Astrocyte (in vitro differentiated cells and primary cell): ENCODE measurements at places on chromosomes 12 and 14. TPM values are rescaled to one million over a fixed set of nuclear protein-coding genes. Genes with fewer than 3 reads are reported as not detected.
A peak's percentile ranks its signal among the peaks of the same experiment; 100 is the strongest.

Gene MYL2
- total RNA-seq, result 0.48 TPM in 1 of 2 replicates, not detected in the other

Gene TBX5
- total RNA-seq, result not detected in 2 replicates

Gene PLA2G1B
- not detected in 2 replicates for total RNA-seq

Gene MMP17
- 5.6 and 8.4 TPM in 2 replicates for total RNA-seq

Gene KIF26A
- total RNA-seq, result 1.4 TPM in 2 replicates

Gene MORN3
- 0.36 and 0.70 TPM in 2 replicates for total RNA-seq

Gene IL31
- total RNA-seq, result not detected in 2 replicates

Gene SYCP3
- total RNA-seq, result not detected in 2 replicates

Gene SRRM4
- 0.30 and 0.46 TPM in 2 replicates for total RNA-seq

Gene OXA1L
- 81.2 and 82.8 TPM in 2 replicates for total RNA-seq

Gene TAS2R7
- not detected in 2 replicates for total RNA-seq

Gene DPPA3
- not detected in 2 replicates for total RNA-seq

- H3K4me3 ChIP-seq, result no peak overlapping the region
- no peaks in the 10 kb centered on the region for H3K36me3 ChIP-seq
- no peaks in the 10 kb centered on the region for H3K27me3 ChIP-seq
- H3K4me1 ChIP-seq, result peaks cover 4% of the 10 kb centered on the region
- no peak for DNase-seq
Measured at GRCh38 chr12:123487428-123487827, 29.5 kb downstream of the SNRNP35 start.

- no peaks in the 10 kb centered on the region for H3K4me1 ChIP-seq
- DNase-seq, result no peak
- no peaks in the 10 kb centered on the region for H3K27me3 ChIP-seq
- H3K4me3 ChIP-seq, result no peak overlapping the region
Measured at GRCh38 chr12:130198663-130199060, 36.4 kb downstream of the FZD10 start.

DNA sequence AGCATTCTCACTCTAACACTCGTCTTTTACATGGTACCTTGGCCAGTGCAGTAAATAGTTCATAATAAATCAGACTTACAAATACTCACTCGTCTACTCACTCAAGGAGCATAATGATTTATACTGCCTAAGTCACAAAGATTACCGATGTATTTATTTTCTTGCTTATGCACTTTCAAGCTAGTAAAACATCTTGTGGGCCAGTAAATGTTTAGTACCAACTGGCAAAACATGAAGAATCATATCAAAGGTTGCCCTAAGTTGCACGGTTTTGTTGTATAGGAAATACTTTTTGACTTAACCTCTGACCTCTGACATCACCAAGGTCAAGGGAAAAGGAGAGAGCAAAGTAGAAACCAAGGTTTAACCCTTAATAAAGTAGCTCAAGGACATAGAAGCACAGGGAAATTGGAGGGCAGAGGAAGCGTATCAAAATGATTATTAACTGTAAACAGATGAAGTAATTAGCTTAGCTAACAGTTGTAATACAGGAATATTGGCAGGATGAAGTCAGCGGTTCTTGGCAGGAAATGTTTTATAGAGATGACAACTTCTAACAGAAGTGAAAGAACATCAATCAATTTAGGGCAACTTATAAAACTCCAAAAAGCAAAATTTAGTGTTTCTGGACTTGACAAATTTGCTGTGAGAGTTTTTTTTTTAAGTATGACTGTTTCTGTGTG is 131.9 kb downstream of the HMGA2 start:
- no peak overlapping the region for H3K4me3 ChIP-seq
- H3K27ac ChIP-seq, result no peak overlapping the region
- peaks cover 25% of the 10 kb centered on the region for H3K4me1 ChIP-seq
- no peak for DNase-seq

DNA sequence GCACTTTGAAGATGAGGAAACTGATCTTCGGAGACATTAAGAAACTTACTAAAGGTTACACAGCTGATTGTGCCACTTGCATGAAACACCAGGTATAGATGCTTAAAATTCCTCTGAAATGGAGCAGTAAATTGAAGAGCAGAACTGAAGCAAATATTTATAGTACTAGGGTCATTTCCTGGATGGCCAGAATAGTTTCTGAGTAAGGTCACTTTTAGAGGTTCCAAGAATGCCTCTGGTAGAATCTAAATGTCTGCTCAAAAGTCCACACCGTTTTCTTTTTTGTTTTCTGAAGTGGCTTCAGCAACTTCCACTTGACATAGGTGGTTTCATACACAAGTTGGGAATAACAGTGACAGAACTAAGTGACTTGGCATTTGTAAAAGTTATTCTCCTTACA is 19.4 kb downstream of the TPH2 start:
- no peaks in the 10 kb centered on the region for H3K4me1 ChIP-seq
- peak; percentile 53 for DNase-seq
- H3K4me3 ChIP-seq, result no peak overlapping the region
- no peaks in the 10 kb centered on the region for H3K27me3 ChIP-seq
- H3K36me3 ChIP-seq, result no peaks in the 10 kb centered on the region
- H3K27ac ChIP-seq, result no peak overlapping the region

DNA sequence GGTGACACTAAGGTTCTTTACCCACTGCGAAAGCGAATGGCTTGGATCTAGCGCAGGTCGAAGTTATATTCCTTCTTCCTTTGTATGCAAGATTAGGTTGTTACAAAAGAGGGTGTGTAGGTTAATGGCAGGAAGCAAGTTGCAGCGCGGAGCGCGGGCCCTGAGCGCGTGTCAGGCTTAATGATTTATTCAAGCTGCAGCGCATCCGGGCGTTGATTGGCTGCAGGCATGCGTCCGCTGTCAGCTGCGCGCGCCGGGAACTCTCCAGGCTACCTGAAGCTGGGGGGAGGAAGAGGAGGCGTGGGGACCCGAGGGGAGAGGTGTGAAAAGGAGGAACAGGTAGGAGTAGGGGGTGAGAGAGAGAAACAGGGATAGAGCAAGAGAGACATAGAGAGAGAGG is 7.4 kb downstream of the ASCL1 start:
- peaks cover 56% of the 10 kb centered on the region for H3K27me3 ChIP-seq
- H3K27ac ChIP-seq, result no peak overlapping the region
- H3K4me3 ChIP-seq, result no peak overlapping the region
- H3K36me3 ChIP-seq, result no peaks in the 10 kb centered on the region

GRCh38 chr14:31566456-31566855 is 5.3 kb downstream of the NUBPL start:
- no peaks in the 10 kb centered on the region for H3K4me1 ChIP-seq
- no peak overlapping the region for H3K4me3 ChIP-seq
- H3K27me3 ChIP-seq, result no peaks in the 10 kb centered on the region
- H3K36me3 ChIP-seq, result no peaks in the 10 kb centered on the region

GRCh38 chr12:50419112-50419909 is 18.6 kb downstream of the LARP4 start:
- H3K27me3 ChIP-seq, result no peaks in the 10 kb centered on the region
- H3K36me3 ChIP-seq, result no peaks in the 10 kb centered on the region
- DNase-seq, result no peak
- no peak overlapping the region for H3K4me3 ChIP-seq
- no peaks in the 10 kb centered on the region for H3K4me1 ChIP-seq

GRCh38 chr12:102871014-102871413 is 46.0 kb downstream of the PAH start:
- no peak overlapping the region for H3K27ac ChIP-seq
- H3K27me3 ChIP-seq, result no peaks in the 10 kb centered on the region
- no peaks in the 10 kb centered on the region for H3K4me1 ChIP-seq
- H3K36me3 ChIP-seq, result no peaks in the 10 kb centered on the region
- H3K4me3 ChIP-seq, result no peak overlapping the region

DNA sequence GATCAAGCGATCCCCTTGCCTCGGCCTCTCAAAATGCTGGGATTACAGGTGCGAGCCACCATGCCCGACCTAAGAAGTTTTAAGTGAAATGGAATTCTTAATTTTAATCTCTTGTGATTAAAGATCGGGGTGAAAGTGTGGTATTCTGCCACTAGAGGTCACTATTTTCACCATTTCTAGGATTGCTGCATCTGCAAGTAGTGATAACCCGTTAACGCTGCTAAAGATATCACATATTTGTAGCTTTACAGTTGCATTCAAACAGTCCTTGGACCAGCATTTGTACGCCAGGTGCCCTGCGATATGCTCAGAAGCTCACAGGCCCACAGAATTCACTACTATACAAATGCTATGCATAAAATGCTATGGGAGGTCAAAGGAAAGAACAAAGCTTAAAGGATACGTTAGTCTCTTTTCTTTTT is 19.3 kb downstream of the CCDC62 start:
- no peaks in the 10 kb centered on the region for H3K27me3 ChIP-seq
- H3K4me1 ChIP-seq, result no peaks in the 10 kb centered on the region
- peak; percentile 36 for DNase-seq
- H3K36me3 ChIP-seq, result no peaks in the 10 kb centered on the region

- no peaks in the 10 kb centered on the region for H3K36me3 ChIP-seq
- H3K27ac ChIP-seq, result no peak overlapping the region
- no peaks in the 10 kb centered on the region for H3K27me3 ChIP-seq
- H3K4me3 ChIP-seq, result no peak overlapping the region
- no peak for DNase-seq
Measured at GRCh38 chr12:10197879-10198278, 14.8 kb upstream of the GABARAPL1 start.

- H3K27ac ChIP-seq, result no peak overlapping the region
- no peak overlapping the region for H3K4me3 ChIP-seq
- no peaks in the 10 kb centered on the region for H3K4me1 ChIP-seq
- DNase-seq, result peak; percentile 10
Measured at GRCh38 chr12:48489012-48489411, 6.7 kb downstream of the C12orf54 start.

GRCh38 chr12:67698672-67699581 is 50.4 kb downstream of the DYRK2 start:
- peak; percentile 60 for DNase-seq
- H3K27ac ChIP-seq, result peak overlapping the region; percentile 53
- H3K4me1 ChIP-seq, result peaks cover 13% of the 10 kb centered on the region
- no peaks in the 10 kb centered on the region for H3K36me3 ChIP-seq
- H3K27me3 ChIP-seq, result no peaks in the 10 kb centered on the region

DNA sequence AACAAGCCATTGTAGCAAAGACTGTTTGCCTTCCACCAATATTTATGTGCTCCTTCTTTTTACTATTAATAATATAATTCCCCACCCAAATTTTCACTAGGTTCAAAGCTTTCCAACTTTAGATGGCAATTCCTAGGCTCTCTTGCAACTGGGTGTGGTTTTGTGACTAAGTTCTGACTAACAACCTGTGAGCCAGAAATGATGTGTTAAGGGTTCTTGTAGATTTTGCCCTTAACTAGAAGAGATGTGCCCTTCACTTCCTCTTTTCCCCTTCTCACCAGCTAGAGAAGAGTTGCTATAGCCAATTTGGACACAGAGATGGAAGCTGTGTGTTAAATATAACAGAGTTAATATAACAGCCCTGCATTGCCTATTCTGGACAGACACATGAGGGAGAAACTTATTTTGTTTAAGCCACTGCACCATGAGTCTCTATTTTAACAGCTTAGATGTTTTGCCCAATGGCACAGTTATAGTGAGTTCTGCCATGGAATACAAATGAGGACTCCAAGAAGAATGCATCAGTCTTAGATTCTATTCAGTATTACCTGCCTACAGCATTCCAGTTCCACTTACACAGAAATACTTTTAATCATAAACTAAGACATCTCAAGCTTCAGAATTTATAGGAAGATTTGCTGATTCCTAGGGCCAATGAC is 216.2 kb downstream of the DUSP6 start:
- no peak overlapping the region for H3K4me3 ChIP-seq
- no peaks in the 10 kb centered on the region for H3K4me1 ChIP-seq
- no peak overlapping the region for H3K27ac ChIP-seq
- no peaks in the 10 kb centered on the region for H3K27me3 ChIP-seq
- peak; percentile 60 for DNase-seq

DNA sequence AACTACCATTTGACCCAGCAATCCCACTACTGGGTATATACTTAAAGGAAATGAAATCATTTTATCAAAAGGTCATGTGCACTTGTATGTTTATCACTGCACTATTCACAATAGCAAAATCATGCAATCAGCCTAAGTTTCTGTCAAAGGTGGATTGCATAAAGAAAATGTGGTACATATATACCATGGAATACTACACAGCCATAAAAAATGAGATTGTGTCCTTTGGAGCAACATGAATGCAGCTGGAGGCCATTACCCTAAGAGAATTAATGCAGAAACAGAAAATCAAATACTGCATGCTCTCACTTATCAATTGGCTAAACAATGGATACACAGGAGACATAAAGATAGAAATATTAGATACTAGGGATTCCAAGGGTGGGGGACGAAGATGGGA is 27.4 kb downstream of the MED6 start:
- H3K27me3 ChIP-seq, result no peaks in the 10 kb centered on the region
- no peak overlapping the region for H3K27ac ChIP-seq
- no peak overlapping the region for H3K4me3 ChIP-seq
- DNase-seq, result no peak
- no peaks in the 10 kb centered on the region for H3K36me3 ChIP-seq
- no peaks in the 10 kb centered on the region for H3K4me1 ChIP-seq

DNA sequence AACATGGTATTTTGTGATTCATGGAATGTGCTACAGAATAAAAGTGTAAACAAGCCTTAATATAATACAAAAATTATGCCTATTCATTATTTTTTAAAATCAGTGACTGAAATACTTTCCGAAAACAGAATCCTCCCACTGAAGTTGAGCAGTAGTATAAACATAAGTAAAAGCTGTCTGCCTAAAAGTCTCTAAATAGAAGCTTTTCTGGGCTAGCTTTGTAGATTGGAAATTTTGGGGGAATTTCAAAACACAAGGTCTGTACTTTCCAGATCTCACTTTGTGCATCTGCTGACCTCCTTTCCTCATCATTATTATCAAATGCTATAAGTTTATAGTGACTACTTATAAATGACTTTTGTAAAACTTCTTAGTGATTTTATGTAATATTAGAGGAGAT is 80.4 kb upstream of the TRHDE start:
- no peaks in the 10 kb centered on the region for H3K4me1 ChIP-seq
- no peak overlapping the region for H3K27ac ChIP-seq
- H3K36me3 ChIP-seq, result no peaks in the 10 kb centered on the region
- no peak overlapping the region for H3K4me3 ChIP-seq
- H3K27me3 ChIP-seq, result no peaks in the 10 kb centered on the region

DNA sequence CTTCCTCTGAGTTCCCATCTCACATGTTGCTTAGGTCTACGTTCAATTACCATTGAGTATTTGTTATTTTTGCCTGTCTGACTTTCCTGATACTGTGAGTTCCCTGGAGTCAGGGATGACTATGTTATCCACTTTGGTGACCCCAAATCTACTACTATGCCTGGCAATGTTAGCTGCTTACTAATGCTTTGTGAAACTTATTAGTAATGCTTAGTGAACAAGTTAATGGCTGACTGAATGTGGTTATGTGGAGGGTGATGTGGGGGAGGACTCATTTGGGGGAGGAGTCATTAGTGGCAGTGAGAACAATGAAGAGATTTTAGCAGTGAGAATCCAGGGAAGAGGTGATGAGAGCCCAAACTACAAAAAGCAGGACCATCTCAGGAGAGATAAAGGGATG is 121.6 kb downstream of the KTN1 start:
- no peaks in the 10 kb centered on the region for H3K27me3 ChIP-seq
- no peak overlapping the region for H3K4me3 ChIP-seq
- H3K4me1 ChIP-seq, result peaks cover 28% of the 10 kb centered on the region
- peak overlapping the region; percentile 19 for H3K27ac ChIP-seq

GRCh38 chr12:53722450-53723041 is 4.7 kb downstream of the CALCOCO1 start:
- no peak for DNase-seq
- no peaks in the 10 kb centered on the region for H3K27me3 ChIP-seq
- peaks cover 6% of the 10 kb centered on the region for H3K36me3 ChIP-seq
- H3K4me3 ChIP-seq, result no peak overlapping the region
- no peak overlapping the region for H3K27ac ChIP-seq

GRCh38 chr14:98240376-98240775 is 1031.6 kb downstream of the BCL11B start:
- no peaks in the 10 kb centered on the region for H3K36me3 ChIP-seq
- no peak overlapping the region for H3K4me3 ChIP-seq
- H3K27ac ChIP-seq, result no peak overlapping the region
- no peaks in the 10 kb centered on the region for H3K27me3 ChIP-seq
- H3K4me1 ChIP-seq, result no peaks in the 10 kb centered on the region

GRCh38 chr12:66941150-66941549 is 262.3 kb upstream of the GRIP1 start:
- H3K27ac ChIP-seq, result peak overlapping the region; percentile 22
- no peaks in the 10 kb centered on the region for H3K36me3 ChIP-seq
- H3K27me3 ChIP-seq, result no peaks in the 10 kb centered on the region
- peaks cover 9% of the 10 kb centered on the region for H3K4me1 ChIP-seq
